NCI-H187 (cell line): ENCODE measurements at places on chromosomes 16 and 17.

DNA sequence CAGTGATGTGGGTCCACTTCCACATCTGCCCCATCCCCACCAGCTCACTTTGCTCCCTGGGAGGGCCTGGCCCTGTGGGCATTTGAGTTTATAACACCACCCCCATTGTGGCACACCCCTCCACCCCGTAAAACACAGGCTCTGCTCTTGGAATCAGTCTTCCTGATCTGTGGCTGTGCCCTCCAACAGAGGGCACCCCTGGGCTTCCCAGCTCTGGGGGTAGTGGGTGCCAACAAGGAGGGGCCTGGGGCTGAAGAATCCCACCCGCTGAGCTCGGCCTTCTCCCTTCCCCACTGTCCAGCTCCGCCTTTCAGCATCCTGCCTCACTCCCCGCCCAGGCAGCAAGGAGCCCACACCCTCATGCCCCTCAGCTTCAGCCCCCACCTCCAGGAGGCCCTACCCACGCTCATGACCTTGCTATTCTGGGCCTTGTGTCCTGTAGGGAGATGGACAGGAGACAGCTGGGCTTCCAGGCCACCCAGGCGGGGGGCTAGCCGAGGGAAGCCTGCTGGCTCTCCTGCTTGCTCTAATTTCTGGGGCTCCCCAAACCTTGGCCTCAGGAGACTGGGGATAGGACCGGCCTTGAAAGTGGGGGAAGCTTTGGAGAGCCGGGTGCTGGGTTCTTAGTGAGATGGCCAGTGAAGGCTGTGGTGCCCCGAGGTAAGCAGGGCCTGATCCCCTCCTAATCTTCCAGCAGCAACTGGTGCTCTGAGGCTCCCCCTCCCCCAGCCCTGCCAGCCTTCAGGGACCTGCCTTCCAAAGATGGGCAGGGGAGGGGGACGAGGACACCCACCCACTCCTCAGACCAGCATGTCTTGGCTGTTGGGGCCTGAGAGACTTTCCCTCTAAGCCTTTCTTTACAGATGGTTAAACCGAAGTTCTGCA lies 2.9 kb upstream of the ATP2A1 start:
- DNase-seq: no peak

DNA sequence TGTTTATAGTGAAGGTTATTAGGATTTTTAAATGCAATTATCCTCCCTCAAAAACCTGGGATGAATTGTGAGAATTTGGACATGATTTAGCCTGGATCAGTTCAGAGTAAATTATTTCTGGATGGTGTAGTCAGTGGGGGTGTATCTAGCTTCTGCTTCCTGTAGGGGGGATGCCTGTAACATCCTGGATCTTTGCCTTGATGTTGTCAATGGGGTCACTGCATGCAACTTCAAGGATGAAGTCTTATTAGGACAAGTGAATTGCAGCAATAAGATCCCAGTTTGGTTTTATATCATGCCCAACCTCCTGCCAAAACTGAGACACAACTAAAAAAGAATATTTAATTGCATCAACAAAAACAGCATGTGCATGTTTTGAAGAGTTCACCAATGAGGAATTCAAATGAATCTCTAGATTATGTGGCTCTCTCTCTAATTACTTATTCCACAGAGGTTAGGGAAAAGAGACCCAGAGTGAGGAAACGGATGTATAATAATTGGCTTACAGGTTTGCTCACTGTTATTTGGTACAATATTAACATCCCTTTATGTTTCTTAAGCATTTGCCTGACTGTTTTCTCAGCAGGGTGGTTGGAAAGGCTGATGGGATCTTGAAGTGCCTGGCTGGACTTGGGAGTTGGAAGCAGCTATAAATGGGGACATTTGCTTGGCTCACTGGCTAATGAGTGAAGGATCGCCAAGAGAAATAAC lies 159.8 kb downstream of the HS3ST3B1 start:
- DNase-seq: no peak

GRCh38 chr17:66549731-66550207 lies 247.4 kb downstream of the PRKCA start:
- no peak for DNase-seq

DNA sequence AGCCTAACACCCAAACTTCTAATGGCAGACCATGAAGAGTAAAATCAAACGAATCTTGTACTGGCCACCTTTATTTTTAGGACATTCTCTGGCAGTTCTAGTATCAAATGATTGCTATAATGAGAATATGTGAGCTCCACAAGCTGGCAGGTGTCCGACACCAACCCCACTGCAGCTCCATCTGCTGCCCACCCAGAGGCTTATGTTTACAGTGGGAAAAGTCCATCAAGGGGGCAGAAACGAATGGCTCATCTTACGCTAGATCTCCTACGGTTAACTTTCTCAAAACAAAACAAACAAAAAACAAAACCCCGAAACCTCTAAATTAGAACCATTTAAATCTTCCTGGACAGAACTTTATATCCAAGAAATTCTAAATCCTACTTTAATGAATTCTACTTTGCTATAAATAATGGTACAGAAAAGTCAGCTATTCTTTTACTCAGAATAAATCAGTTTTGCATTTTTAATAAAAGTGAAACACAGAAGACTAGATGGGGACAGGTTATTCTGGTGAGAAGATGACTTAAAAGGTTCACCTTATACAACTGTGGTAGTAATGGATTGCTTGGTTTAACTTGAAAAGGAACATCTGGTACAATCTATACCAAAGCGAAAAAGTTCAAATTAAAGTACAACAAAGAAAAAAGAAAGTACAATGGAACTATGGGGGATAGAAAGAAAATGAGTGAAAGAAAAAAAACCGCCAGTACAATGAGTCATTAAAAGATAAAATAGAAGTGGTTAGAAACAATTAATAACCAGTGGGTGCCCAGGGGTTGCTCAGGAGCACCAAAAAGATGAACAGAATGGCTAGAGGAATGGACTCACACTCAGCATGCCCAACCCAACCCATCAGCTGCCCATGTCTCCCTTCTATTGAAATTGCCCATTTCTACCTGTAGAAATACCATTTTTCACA lies 40.2 kb downstream of the GRB2 start:
- DNase-seq: no peak

DNA sequence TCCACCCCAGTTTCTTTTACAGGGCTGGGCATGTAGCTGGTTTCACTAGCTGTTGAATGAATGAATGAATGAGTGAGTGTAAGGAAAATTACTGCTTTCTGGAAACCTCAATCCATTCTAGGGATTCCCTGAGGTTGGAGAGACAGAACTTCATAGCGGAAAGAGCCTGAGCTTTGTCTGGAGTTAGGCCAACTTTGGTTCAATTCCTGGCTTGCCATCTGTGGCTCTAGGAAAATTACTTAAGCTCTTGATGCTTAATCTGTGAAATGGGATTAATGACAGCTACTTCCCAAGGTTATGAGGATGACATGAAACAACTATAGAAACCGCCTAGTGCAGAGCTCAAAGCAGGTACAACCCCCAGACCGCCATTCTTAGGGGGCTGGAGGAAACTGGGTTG lies 76.3 kb upstream of the AXIN2 start:
- DNase-seq: no peak

- DNase-seq: no peak
Observed at GRCh38 chr17:50499270-50499669, 9.0 kb upstream of the MYCBPAP start.

DNA sequence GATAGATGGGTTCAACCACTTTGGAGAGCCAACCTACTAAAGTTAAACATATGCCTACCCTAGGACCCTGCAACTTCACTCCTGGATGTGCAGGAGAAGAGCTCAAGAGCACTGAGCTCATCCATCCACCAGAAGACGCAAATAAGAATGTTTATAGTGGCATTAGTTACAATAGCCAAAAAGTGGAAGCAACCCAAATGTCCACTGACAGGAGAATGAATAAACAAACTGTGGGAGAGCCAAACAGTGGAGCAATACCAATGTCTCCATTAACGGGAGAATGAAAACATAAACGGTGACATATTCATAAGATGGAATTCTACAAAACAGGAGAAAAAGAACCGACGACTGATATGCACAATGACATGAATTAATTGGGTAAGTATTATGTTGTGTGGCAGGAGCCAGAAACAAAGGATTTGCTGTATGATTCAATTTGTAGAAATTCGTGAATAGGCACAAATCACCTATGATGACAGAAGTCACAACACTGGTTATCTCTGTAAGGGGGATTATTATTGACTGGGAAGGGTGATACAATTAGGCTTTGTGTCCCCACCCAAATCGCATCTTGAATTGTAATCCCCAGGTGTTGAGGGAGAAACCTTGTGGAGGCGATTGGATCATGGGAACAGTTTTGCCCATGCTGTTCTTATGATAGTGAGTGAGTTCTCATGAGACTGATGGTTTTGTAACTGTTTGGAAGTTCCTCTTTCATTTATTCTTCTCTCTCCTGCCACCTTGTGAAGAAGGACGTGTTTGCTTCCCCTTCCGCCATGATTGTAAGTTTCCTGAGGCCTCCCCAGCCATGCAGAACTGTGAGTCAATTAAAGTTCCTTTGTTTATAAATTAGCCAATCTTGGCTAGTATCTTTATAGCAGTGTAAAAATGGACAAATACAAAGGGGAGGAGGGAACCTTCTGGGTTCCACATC lies 57.9 kb upstream of the PLCG2 start:
- no peak for DNase-seq

DNA sequence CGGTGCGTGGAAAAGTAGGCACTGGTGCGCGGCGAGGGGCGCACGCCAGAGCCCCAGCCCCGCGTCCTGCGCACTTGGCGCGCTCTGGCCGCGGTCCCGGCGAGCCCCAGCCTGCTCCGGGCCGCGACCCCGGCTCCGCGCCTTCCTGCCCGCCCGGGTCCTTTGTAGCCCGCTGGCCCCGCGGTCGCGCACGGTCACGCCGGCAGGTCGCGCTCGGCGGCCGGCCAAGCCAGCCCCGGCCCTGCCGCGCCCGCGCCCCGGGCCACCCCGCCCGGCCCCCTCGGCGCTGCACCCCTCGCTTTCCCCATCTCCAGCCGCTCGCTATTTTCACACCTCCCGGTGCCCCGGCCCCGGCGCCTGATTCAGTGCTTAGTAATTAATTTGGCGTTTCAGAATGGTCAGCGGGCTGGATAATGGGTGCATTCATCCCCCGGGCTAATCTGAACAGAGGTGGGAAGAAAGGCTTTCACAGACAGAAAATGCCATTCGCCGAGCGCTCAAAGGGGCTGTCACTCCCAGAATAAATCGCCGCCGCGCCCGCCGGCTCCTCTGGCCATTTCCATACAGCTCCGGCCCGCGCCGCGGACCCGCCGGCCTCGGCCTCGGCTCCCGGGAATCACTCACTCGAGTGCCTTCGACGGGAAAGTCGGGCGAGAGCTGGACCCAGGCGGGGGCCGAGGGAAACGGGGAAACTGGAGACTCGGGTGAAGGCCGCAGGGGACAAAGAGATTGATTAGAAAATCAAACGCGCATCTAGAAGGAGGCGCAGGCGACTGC lies 17.8 kb upstream of the NTN1 start:
- no peak for DNase-seq

GRCh38 chr17:38751808-38752307 lies 683 bp upstream of the PSMB3 start:
- peak; percentile 80 for DNase-seq

GRCh38 chr16:81790830-81791435 lies 11.8 kb downstream of the PLCG2 start:
- DNase-seq: no peak

GRCh38 chr16:19810817-19811731 lies 73.6 kb downstream of the GPRC5B start:
- no peak for DNase-seq

GRCh38 chr16:31130899-31131298 lies 4.6 kb downstream of the PRSS8 start:
- DNase-seq: no peak

GRCh38 chr17:59380474-59380873 lies 49.0 kb downstream of the YPEL2 start:
- no peak for DNase-seq

DNA sequence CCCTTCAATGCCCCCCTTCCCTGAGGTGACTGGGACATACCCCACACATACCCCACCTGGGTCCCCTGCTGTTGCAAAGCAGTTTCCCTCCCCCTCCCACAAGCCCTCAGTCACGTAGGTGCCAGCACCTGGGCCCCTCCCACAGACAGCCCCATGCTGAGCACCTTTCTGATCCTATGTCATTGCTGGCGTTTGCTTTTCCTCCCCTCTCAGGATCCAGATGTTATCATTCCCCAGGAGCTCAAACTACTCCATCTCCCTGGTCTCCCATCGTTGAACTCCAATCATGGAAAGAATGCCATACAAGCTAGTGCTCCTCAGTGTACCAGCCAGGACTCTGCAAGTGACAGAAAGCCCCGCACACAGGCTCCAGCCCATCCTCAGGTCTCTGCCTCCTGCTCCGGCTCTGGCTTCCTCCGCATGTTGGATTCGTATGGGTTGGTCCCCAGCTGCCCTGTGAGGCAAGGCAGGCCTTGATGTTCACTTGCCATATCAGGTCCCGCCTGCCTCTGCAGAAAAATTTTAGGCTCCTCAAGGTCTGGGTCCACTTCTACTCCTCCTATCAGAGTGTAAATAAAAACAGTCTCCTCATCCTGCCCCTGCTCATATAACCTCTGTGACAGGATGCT lies 31.4 kb upstream of the MED9 start:
- DNase-seq: no peak

GRCh38 chr17:40498281-40499084 lies 2.9 kb downstream of the TNS4 start:
- no peak for DNase-seq

DNA sequence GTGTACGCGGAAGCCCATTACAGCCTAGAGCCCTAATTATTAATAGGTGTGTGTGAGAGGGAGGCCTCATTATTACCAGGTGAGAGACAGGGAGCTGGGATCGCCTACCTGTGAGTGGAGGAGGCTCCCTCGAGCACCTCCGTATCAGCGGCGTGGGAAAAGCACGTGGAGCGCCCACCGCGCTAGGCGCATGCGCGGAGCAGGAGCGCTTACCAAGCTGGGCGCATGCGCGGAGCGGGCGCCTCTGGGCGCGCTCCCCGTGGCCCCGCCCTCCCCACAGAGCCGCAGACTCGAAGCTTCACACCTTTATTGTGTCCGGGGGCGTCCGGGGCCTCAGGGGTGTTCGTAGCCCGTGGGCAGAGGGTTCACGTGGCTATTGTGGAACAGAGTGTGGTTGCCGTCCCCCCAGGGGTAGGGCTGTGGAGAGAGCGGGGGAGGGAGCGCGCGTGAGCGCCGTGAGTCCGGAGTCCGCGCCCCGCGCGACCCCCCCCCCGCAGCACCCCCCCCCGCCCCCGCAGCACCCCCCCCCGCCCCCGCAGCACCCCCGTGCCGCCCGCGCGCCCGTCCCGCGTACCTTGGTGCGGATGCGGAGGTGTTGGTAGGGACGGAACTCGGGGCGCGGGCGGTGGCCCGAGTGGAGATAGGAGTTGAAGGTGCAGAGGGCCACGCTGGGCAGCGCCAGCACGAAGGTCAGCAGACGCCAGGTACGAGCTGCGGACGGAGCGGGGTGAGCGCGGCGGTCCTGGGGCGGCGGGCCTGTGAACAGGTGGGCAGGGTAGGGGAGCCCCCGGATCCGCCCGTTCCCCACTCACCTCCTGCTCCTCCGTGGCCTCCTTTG lies 500 bp downstream of the COX6A2 start:
- no peak for DNase-seq

DNA sequence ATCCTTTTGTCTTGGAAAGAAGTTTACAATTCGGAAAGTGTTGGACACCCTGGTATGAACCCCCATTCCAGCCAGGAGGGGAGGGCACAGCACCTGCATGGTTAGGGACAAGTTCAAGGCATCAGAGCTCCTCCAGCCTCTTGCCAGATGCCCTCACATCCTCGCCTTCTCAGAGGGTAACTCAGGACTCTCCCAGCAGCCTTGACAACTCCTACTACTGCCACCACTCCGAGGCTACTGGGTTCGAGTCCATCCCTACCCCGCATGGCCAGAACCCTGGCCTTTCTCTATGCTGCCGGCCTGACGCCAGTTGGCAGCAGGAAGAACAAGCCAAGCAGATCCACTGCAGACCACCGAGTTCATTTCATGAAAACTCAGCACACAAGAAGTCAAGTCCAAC lies 34.1 kb downstream of the AXIN2 start:
- no peak for DNase-seq
